ENCODE measurements at places on chromosomes 5 and 9.

- no peak for DNase-seq
Measured at GRCh38 chr9:137087409-137087925, 682 bp downstream of the MAN1B1 start.

DNA sequence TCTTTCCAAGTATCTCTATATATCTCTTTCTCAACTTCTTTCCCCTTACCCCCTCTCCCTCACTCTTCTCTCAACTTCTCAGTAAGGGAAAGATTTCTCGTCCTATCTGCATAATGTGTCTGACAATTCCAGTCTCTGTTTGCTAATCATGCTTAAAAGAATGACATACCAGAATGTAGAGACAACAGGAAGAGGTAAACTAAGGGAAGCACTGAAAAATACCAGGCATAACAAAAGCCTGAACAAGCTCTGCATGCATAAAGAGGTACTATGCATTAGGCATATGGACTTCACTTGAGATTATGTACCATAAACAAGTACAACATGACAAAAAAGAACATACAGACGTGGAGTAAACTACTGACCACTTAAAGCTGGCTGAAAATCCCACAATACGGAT, 62.6 kb downstream of the SEMA5A start:
- peak; percentile 16 for DNase-seq

DNA sequence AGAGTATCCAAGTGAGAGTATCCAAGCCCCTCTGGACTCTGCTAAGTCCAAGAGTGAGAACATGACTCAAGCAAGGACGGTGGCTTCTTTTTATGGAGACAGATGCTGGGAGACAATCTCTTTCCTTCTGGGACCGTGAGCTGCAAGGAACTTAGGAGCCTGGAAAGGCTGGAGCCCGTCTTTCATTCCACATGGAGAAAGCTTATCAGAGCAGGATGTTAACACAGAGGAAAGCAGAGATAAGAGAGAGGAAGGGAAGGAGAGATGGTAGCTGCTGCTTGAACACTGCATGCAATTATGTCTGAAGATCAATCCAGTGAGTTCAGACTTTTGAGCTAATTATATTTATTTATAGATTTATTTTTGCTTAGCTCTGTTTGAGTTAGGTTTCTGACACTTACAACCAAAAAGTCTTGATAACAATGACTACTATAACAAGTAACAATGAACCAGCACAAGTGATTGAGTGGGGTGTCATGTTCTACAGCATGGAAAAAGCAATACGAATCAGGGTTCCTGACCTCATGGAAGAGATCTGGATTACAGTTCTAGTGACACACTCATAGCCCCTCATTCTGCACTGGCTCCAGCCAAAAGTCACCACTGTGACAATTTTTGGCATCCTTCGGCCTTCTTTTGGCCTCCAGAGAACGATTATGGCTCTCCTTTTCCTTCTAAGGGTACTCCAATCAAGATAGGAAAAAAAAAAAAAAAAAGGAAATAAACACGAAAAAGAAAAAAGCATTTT, 71.5 kb downstream of the PRLR start:
- no peak for DNase-seq

GRCh38 chr9:38000332-38000731, 68.7 kb downstream of the SHB start:
- no peak for DNase-seq

DNA sequence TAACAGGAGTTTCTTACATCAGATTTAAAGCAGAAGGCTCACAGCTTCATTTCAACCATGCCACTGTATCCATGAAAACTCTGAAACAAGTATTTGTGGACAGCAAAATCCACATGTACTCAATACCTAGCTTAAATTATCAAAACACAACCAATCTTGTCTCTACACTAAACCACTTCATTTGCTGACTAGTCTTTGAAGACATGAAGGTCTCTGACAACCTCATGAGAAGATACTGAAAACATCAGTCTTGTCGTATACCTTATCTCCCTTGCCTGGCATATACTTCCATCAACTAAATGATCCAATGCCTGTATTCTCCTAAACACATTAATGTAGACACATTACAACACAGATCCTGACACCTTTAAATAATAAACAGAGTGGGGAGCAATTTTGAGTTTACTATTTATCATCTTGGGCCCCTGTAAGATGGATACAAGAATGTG, 2.9 kb downstream of the RPS23 start:
- no peak for DNase-seq

GRCh38 chr9:33731142-33731541, 64.2 kb upstream of the PRSS3 start:
- DNase-seq, result no peak

GRCh38 chr5:7849681-7850394, 1.1 kb downstream of the CFAP90 start:
- DNase-seq, result no peak

All from cardiac fibroblast (primary cell).